ENCODE measurements at places on chromosomes 6 and 20.

DNA sequence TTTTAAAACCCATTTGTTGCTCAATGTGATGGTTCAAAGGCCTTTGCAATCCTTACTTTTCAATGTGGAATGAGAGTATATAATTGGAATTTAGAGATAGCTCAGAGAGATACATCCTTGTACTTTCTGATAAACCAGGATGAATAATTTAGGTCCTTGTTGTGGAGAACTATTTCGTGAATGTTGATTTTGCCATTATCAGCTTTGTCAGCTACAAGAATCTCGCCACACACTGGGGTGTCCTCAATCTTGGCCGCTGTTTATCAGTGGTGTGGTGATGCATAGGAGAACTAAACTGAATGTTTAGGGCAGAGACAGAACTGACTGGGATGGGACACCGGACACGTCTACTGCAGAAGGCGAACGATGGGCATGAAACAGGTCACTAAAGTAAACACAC, 111.2 kb upstream of the SLC35B3 start:
- no peak for DNase-seq

GRCh38 chr6:30820193-30820592, 64.1 kb upstream of the DDR1 start:
- no peak for DNase-seq

DNA sequence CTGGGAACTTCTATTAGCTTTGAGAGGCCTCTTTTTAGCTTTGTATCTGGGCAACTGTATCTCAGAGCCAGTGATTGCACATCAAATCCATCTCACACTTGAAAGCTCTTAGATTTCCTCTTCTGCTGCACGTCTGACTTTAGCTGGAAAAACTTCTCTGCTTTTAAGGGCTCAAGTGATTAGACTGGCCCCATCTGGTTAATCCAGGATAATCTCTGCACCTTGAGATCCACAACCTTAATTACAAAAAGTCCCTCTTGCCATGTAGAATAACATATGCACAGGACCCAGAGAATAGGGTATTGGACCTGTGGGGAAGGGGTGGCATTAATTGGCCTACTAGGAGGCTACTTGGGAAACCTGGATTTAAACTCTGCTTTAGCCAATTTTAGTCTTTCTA, 24.2 kb downstream of the KLHL31 start:
- no peak for DNase-seq

- no peak for DNase-seq
Observed at GRCh38 chr20:54044156-54044555, 26.2 kb downstream of the BCAS1 start.

DNA sequence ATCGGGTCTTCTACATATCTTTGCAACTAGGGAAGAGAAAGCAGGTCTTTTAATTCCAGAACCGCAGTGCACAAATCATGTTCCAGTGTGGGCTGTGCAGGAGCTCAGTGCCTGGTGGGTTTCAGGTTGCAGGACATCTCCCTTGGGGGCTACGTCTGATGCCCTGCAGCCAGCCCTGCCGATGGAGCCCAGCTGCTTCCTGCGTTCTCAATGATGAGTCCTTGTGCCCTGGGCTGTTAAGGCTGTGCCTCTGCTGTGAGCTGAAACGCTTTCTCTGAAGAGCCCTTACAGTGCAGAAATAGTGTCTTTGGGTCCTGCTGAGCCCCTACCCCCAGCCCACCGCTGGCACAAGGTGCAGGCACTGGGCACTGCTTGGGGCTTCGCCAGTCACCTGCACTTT, 192.9 kb downstream of the SYNDIG1 start:
- DNase-seq = no peak

DNA sequence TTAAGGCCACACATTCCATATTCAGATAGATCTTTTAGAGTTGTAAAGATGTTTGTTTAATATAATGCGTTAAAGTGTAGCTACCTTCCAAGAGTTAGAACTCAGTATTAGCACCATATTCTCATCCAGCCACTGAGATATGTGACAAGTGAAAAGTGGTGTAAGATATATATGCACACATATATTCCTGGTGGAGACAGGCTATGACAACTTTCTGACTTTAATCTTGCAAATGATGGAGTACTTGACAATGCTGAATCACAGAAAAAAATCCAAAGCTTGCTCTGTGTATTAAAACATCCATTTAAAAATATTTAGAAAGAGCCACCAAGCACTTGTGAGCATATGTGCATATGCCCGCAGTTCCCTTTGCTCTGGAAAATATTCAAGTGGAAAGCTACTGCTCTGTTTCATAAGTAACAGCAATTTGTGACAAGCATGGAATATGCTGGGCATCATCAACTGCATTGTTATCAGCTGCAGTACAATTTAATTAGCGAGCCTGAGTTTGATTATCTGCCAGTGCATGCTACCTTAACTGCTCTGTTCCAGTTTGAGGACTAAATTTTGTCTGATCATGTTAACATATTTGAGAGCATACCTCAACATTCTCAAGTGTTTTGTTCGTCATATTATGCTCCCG, 64.8 kb downstream of the VIP start:
- no peak for DNase-seq

DNA sequence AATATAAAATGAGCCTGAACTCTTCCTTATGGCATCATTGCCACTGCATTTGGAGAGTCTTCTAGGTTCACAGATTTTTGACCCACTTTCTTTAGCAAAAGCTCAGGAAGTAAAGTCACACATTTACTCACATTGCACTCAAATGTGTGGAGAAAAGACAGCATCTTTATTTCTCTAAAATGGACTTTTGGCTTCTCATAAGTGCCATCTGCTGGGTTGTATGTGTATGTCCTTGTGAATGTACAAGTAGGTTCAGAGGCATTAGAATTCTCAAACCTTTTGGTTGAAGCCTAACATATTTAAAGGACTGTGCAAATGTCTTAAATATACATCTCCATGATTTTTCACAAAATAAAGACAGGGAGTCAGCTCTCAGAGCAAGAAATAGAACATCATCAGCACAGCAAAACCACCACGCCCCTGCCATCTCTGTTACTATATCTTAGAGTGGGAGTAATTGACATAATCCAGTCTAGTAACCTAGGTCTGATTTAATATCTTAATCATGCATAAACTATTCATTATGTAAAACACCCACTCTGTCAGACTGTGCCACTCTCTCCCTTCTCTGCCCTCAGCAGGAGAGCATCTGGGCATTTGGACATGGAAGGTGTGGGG, 42.2 kb upstream of the SPTLC3 start:
- no peak for DNase-seq

- no peak for DNase-seq
Observed at GRCh38 chr6:15547400-15547799, 115.4 kb downstream of the DTNBP1 start.

DNA sequence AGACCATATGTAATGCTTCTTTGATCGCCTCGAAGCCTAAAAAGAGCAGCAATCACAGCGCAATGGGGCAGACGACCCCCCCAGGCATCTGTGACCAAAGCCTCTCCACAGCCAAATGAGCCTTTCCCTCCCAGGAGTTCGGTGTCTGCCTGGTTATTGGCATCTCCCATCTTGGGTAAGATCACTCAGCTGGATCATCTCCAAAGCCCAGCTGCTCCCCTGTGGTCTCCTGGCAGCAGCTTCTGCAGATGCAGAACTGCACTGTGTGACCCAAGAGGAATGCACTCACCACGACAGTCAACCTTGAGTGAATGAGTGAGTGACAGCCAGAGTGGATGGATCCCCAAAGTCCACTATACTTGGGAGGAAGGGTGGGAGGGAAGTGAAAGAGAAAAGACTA, 44.8 kb upstream of the IYD start:
- DNase-seq = no peak

GRCh38 chr6:136158387-136158821, 91.7 kb downstream of the MTFR2 start:
- no peak for DNase-seq

GRCh38 chr6:56860475-56860874, 94.4 kb upstream of the BEND6 start:
- no peak for DNase-seq

GRCh38 chr6:159107451-159108260, 61.5 kb upstream of the FNDC1 start:
- no peak for DNase-seq

All from NCI-H187 treated with DMSO at 0.1 percent for 48 hours (cell line).